ENCODE measurements at places on chromosomes 4 and X.
A peak's percentile ranks its signal among the peaks of the same experiment; 100 is the strongest.

- no peak for DNase-seq
Measured at GRCh38 chrX:47802589-47802988, 34.1 kb upstream of the ZNF81 start.

DNA sequence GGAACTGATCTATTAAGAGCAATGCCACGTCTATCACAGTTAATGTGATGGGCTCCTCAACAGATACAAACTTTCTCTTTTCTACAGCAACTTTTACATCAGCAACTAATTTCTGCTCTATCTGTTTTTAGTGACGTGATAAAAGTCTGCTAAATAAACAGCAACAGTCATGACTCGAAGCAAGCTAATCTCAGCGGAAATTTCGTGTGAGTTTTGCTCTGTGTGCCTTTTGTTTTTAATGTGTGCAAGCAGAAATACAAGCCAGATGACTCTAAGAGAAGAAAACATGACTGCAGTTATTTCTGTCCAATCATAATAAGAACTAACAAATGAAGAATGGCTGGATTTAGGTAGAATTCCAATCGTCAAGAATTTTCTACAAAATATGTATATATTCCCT is 214.3 kb downstream of the LDB2 start:
- DNase-seq, result no peak

DNA sequence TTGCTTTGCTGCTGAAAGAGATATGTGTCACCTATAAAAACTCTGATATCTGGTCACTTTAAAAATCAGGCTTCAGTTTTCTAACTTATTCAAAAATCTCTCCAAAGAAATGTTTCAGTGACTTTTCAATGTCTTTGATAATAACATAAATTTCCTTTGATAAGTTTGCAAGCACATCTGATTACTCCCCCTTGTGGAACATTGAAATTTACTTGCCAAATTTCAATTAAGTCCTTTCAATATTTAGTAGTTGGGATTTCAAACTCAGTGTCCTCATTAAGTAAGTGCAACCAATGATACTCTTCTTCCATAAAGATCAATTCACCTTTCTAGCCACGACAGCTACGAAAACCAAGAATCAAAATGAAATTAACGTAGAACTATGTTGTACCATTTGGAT is 151.3 kb upstream of the FAM47C start:
- no peak for DNase-seq

DNA sequence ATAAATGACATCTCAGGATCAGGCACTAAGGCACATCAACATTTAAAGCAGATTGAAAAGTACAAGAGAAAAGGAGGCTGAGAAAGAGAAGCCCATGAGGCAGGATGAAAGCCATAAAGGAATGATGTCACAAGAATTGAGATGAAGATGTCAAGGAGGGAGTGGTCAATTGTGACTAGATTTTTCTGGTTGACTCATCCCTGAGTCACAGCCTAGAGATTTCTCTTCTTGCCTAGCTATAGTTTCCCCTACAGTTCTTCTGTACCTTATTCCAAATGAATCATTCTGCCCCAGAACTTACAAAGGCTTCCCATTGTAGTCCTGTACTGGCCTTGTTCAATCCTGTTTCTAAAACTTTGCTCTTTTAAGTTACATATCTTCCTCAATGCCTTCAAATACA is 3.4 kb upstream of the USP53 start:
- DNase-seq, result peak; percentile 92

GRCh38 chr4:56654238-56654632 is 26.9 kb downstream of the HOPX start:
- DNase-seq, result no peak

- no peak for DNase-seq
Measured at GRCh38 chr4:48078862-48079655, 55.0 kb downstream of the TXK start.

DNA sequence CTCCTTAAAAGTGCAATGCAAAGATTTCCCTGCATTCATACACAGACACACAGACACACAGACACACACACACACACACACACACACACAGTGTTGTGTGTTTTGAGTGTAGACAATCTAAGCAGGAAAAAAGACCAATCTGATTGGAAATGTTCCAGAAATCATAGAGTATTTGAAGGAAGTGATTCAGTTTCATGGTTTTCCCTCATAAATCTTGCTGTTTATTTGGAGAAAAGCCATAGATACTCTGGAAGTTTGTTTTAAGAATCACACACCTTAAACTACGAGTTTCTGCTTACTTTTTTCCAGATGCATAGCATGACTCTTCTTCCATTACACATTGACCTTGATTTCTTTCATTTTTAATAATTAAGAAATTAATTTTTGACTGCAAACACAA is 298.5 kb upstream of the BMP3 start:
- no peak for DNase-seq

GRCh38 chrX:51158231-51158630 is 174.4 kb upstream of the NUDT10 start:
- DNase-seq, result no peak

DNA sequence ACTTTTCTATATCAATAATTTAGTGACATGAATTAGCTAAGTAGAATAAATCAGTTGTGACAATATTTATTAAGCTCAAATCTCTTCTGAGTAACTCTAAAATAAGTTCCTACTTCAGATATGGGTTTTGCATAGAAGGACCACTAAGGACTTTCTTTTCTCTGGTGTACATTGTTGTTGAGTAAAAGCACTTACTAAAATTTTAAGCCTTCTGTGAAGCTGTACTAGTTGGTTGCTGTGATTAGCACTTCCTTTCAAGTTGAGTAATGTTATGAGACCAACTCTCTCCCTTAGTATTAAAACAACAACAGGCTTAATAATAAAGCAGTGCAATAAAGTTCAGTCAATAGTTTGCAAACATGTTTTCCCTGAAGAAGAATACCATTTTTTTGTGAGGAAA is 667.4 kb upstream of the NDST4 start:
- no peak for DNase-seq

DNA sequence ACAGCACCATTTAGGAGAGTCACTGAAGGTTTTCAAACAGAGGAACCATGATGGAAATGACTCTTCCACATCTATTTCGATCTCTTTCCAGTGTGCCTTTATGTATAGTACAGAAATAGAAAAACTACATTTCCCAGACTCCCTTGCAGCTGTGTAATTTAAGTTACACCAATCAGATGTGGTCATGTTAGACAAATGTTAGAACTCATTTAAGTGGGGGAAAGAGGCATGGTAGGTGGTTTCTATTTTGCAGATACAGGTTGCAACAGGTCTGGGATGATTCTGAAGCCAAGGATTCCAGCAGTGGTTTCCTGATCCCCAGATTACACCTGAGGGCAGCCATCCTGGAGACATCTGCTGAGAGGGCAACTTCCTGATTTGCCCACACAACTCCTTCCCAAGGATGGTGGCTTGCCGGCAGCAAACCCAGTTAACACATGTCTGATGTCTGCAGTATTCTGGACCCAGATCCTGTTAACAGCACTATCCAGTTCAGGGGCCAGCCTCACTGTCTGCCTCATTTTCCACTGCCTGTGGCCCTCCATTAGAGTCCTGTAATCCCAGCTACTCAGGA is 38.7 kb upstream of the PDK3 start:
- DNase-seq, result no peak

DNA sequence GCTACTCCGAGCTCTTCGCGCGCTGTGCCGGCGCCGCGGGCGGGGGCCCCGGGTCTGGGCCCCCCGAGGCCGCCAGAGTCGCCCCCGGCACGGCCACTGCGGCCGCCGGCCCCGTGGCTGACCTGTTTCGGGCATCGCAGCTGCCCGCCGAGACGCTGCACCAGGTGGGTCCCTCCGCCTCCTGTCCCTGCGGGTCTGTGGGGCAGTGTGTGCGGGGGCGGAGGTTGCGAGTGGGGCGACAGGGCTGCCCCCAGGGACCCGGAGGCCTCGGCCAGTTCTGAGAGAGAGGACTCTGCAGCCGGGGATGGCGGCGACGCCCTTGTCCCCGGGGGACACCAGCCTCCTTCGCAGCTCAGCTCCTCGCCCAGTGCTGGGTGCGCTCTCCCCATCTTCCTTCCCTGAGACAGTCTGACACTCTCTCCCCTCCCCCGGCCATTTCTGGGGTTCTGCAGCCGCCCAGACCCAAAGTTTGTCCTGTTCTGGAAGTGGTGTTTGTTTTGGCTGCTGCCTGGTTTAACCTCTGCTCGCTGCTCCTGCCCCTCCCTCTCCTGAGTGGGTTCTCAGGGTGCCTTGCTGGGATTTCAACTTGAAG is 609 bp downstream of the REPS2 start:
- DNase-seq, result no peak

DNA sequence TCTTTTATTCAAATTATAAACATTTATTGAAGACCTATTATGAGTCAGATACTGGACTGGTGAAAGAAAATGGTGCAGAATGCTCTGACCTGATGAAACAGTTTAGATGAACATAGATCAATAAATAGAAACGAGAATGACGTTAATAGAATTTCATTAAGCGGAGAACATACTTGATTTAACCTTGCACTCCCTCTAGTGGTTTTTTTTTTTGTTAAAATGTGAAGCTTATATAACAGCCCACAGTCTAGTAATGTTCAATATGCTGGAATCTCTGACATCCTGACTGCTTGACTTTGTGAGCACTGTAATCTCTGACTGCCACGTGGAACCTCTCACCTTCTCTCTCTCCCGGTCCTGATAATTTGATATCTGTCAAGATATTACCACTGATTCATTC is 32.3 kb downstream of the HDAC8 start:
- DNase-seq, result peak; percentile 3

DNA sequence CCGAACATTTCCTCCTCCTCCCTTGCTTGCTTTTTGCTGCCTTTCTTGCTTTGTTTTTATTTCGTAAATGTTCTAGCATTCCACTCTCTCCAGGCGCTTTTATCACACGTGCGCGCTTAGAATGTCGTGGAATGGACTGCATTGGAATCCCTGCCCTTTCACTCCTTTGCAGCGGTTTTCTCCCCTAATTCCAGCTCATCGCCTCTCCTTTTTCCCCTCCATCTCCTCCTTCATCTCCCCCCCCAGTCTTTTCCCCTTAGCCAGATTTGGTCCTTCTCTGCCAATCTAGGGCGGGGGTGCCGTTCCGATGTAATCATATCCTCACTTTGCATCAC is 579 bp downstream of the OGT start:
- no peak for DNase-seq

GRCh38 chr4:189204616-189205015 is 736.1 kb upstream of the FRG1 start:
- no peak for DNase-seq

DNA sequence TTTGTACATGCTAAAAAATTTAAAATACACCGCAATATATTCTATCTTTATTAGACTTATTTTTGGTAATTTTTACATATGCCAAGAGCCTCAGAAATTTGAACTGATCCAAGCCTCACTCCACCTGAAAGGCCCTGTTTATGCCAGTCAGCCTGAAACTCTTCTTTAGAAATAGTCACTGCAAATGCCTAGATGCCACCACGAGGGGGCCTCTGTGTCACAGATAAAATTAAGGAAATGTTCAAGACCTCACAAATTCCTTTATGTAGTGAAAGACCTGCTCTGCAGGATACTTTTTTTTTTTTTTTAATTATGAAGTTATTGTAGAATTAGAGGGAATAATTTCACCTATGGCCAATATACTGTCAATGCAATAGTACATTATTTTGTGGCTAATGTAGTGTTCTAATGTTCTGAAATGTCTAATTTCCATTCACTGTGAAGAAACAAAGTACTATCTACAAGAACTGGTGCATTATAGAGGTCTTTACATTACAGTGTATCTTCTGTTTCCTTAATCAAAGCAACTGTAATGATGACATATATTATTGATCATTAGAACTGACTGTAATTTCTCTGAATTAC is 69.8 kb downstream of the DTHD1 start:
- DNase-seq, result peak; percentile 77

GRCh38 chr4:185411849-185412248 is 13.9 kb downstream of the UFSP2 start:
- peak; percentile 71 for DNase-seq

GRCh38 chr4:95415346-95415771 is 133.4 kb downstream of the UNC5C start:
- DNase-seq, result no peak

GRCh38 chr4:64784125-64784524 is 374.9 kb upstream of the TECRL start:
- no peak for DNase-seq

DNA sequence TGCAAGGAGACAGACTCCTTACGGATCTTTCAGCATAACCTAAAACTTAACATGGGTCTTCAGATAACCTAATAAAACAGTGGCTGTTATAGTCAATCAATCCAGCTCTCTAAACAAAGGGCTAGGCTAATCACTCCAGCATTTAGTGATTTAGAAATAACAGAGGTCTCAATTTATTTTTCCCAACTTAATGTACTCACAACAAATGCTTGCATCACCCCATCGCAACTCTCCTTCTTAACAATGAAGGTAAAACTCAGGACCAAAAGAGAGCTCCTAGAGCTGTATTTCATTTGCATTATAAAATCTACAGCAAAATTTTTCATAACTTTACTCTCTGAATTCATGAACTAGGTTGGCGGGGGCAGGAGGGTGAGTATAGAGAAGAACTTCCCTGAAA is 1.1 kb downstream of the LIN54 start:
- DNase-seq, result no peak

- no peak for DNase-seq
Measured at GRCh38 chr4:148044089-148044911, 312.4 kb downstream of the ARHGAP10 start.

GRCh38 chr4:40401631-40402030 is 66.5 kb downstream of the CHRNA9 start:
- no peak for DNase-seq

GRCh38 chr4:26372525-26373172 is 51.8 kb downstream of the RBPJ start:
- peak; percentile 83 for DNase-seq

- DNase-seq, result no peak
Measured at GRCh38 chr4:98786866-98787265, 128.5 kb upstream of the TSPAN5 start.

DNA sequence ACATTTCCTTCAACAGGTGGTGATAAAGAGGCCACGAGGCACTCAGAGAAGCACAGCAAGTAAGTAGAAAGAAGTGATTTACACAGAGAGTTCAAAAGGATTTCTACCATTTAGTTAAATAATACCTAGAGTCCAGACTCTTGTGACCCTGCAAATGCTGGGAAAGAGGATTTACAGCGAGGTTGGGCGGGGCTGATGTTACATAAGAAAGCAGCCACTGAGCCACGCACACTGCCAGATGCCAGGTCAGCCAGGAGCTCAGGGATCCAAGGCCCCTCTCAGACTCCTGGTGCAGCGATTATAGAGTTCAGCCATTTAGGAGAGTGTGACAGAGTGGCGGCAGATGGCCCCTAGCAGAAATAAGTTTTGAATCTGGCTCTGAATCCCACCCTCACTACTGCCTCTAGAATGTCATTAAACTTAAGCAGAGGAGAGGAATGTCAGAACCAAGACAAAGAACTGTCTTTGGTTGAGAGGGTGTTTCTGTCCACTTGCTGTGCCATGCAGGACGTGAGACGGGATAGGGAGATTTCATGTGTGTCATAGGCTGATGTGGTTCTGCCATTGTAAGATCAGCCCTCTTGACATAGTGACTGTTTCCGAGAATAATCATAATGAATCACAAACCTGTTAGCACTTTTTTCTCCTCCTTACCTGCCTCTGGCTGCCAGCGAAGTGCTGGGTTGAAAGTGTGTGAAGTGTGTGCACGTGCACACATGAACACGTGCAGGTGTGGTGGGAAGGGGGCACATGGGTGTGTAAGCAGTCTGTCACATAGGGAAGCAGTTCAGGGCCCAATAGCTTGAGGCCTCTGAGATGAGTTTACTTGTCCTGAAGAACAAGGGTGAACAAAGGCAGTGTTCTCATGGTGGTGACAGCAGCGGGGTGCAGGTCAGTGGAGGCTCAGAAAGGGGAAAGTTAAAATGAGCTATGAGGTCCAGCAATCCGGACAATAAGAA is 50.1 kb downstream of the MFAP3L start:
- DNase-seq, result no peak

Data from suppressor macrophage treated with lipopolysaccharide for 4 hours (primary cell).